Chondrocyte (in vitro differentiated cells): ENCODE measurements at places on chromosomes 3 and 15. TPM values are rescaled to one million over a fixed set of nuclear protein-coding genes. Genes with fewer than 3 reads are reported as not detected.

DNA sequence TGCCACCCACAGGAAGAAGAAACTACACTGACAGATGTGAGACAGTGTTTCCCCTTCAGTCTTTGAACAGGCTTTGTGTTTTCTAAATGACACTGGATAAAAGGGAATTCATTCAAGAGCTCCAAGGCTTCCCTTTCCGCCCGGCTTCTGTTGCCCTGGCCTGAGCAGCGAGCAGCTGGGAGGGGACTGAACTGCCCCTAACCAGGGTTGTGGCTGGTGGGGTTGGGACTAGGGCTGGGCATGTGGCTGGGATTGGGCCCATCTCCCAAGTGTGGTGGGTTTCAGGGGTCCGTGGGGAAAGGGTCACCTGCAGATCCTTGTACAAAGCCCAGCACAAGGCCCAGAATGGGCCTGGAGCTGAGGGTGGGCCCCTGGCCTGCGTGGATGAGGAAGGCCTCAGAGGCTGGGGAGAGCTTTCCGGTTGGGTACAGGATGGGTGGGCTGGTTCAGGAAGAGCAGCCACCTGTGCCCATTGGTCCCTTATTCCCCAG lies 10.4 kb downstream of the VILL start:
- no peaks in the 10 kb centered on the region for H3K27me3 ChIP-seq
- no peaks in the 10 kb centered on the region for H3K36me3 ChIP-seq
- H3K4me1 ChIP-seq, result peaks cover 18% of the 10 kb centered on the region
- peak; percentile 79 for DNase-seq

DNA sequence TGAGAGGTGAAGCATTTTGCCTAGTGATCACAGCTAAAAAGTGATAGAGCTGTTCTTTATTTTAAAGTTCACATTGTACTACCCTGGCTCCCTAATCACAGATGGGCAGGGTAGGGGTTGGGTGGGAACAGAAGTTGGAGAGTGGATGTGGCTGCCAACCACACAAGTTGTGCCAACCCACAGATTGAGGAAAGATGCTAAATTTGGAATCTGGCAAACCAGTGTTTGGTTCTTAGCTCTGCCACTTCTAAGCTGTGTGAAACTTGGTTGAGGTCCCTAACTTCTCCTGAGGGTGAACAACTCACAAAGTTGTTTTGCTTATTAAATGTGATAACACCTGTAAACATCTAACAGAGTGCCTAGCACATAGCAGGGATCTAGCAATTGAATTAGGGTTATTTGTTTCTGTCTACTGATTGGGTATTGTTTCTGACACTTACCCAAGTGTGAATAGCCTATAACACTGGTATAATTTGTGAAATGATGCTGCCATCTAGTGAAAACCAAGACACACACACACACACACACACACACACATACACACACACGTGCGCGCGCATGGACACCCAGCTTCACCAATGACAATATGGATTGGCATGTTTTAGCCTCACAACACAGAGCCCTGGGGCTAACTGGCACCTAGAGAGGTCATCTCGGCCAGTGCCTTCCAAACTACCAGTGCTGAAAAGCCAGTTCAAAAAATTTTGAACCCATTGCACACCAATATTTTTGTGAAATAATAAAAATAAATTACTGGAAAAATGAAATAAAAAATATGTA lies 25.3 kb downstream of the ADGRG7 start:
- H3K27ac ChIP-seq, result no peak overlapping the region
- H3K4me3 ChIP-seq, result no peak overlapping the region
- no peaks in the 10 kb centered on the region for H3K36me3 ChIP-seq
- DNase-seq, result no peak
- no peaks in the 10 kb centered on the region for H3K4me1 ChIP-seq

DNA sequence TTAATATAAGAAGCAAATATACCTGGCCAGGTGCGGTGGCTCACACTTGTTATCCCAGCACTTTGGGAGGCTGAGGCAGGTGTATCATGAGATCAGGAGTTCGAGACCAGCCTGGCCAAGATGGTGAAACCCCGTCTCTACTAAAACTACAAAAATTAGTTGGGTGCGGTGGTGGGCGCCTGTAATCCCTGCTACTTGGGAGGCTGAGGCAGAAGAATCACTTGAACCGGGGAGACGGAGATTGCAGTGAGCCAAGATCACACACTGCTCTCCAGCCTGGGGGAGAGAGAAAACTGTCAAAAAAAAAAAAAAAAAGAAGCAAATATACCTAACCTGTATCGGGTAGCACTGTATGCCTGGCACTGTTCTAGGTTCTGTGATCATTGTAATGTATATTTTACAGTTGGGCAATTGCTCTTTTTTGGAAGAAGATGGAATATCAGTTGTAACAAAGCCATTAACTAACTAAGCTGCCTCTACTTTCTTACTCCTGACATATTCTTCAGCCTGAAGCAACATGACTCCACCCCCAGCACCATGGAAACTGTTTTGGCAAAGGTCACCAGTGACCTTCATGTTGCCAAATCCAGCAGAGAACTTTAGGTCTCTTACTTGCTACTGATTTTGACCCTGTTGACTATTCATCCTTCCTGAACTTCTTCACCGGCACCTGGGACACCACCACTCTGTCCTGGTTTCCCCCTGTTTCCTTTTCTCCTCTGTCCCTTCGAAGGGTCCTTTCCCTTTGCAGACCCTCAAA lies 203.8 kb downstream of the RPLP1 start:
- DNase-seq, result no peak
- peaks cover 39% of the 10 kb centered on the region for H3K27me3 ChIP-seq
- H3K36me3 ChIP-seq, result no peaks in the 10 kb centered on the region
- H3K27ac ChIP-seq, result no peak overlapping the region

Gene TRIM42
- not detected in 3 replicates for total RNA-seq

Gene TMC3
- total RNA-seq, result not detected in 3 replicates

Gene ZNF80
- total RNA-seq, result not detected in 3 replicates

DNA sequence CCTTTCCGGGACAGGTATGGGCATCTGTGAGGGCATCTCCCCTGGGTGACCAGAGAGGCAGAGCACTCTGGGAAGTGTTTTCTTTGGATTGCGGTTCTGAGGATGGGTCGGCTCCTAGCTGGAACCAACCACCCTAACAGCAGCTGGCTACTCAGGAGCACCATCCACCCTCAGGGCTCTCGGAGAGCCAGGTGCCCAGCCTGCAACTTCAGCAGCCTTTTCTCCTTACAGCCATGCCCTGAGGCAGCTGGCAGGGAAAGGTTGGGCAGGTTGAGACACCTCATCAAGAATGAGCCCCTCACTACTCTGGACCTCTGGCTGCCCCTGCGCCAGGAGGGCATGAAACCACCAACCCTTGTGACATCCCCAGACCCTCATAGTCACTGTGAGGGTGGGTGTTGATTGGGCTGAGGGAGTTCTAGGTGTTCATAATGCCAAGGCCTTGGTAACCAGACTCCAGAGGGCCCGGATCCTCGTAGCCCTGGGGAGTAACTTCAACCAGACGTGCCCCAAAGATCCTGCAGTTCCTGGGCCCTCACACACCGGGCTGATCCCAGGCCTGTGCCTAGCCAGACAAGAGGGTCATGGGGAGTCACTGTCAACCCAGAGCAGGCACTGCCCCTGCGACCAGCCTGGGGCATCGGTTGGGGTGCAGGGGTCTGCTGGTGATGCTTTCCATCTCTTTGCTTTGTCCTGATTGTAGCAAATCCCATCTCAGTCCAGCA lies 114.4 kb upstream of the ABHD17C start:
- H3K27me3 ChIP-seq, result no peaks in the 10 kb centered on the region
- no peak overlapping the region for H3K4me3 ChIP-seq
- H3K4me1 ChIP-seq, result peaks cover 11% of the 10 kb centered on the region
- no peak overlapping the region for H3K27ac ChIP-seq
- no peak for DNase-seq

Gene HGD
- total RNA-seq, result 0.27 to 0.40 TPM in 2 of 3 replicates, not detected in the other

- H3K27ac ChIP-seq, result no peak overlapping the region
- no peaks in the 10 kb centered on the region for H3K27me3 ChIP-seq
- H3K4me3 ChIP-seq, result no peak overlapping the region
- DNase-seq, result no peak
- peaks cover 1% of the 10 kb centered on the region for H3K36me3 ChIP-seq
Observed at GRCh38 chr3:133152056-133152455, 113.9 kb downstream of the TMEM108 start.

DNA sequence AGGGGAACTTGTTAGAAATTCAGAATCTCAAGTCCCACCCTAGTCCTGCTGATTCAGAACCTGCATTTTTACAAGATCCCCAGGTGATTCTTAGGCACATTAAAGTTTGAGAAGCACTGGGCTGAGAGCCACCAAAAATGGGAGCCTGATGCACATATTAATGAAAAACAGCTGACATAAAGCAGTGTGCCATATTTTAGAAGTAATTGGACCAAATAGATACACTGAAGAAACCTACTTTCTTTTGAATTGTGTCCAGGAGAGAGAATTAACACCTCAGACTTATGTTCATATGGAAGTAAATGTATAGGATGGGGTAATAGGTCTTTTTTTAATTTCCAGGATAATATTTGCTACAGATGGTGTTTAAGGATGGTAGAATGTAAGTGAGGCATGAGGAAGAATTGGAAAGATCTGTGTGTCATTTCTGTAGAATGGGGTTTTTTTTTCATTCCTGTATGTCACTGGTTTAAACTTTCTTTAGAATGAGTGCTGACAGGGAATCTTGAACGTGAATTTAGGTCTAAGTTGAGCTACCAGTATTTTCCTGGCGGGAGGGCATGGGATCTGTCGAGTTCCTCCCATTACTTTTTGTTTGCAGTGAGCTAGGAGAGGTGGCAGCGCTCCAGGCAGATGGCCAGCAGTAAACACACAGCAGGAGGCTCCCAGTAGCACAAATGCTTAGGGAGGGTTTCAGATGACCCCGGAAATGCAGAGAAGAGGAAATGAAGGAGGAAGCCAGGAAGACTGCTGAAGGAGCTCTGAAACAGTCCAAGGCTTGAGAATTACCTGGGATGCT lies 185.6 kb downstream of the PLCL2 start:
- H3K4me3 ChIP-seq, result no peak overlapping the region
- H3K36me3 ChIP-seq, result peaks cover 2% of the 10 kb centered on the region
- no peaks in the 10 kb centered on the region for H3K27me3 ChIP-seq
- H3K4me1 ChIP-seq, result peaks cover 26% of the 10 kb centered on the region

Gene STX19
- total RNA-seq, result not detected in 3 replicates

DNA sequence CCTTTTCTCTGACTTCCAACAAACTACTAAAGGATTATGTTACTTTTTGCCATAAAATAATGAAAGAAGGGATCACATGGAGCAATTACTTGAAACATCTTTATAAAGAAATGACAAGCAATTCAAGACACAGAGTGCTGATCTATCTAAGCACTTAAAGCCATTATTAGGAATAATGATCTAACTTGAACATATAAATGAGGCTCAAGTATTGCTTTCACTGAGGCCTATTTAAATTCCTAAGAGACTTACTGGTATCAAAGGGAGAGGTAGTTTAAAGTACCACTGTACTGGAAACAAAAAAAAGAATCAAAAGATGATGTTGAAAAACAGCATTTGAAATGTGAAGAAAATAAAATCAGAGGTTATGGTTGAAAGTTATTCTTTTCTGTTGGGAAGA lies 375.5 kb downstream of the PLCL2 start:
- no peaks in the 10 kb centered on the region for H3K27me3 ChIP-seq
- no peak overlapping the region for H3K27ac ChIP-seq
- H3K4me1 ChIP-seq, result no peaks in the 10 kb centered on the region
- no peak overlapping the region for H3K4me3 ChIP-seq

GRCh38 chr15:31605467-31605931 lies 278.9 kb downstream of the KLF13 start:
- H3K36me3 ChIP-seq, result no peaks in the 10 kb centered on the region
- H3K27me3 ChIP-seq, result peaks cover 9% of the 10 kb centered on the region
- no peaks in the 10 kb centered on the region for H3K4me1 ChIP-seq
- no peak for DNase-seq
- H3K4me3 ChIP-seq, result no peak overlapping the region

DNA sequence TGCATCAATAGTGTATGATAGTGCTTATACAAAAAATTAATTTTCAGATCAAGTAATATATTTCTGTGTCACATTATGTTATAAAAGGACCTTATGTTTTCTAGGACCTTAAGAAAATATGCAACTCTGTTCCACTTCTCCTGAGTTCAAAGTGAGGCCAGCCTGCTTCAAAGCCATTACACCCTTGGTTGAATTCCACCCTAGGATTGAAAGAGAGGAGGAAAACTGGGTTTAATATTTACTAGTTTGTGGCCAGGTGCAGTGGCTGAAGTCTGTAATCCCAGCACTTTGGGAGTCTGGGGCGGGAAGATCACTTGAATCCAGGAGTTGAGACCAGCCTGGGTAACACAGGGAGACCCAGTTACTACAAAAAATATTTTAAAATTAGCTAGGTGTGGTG lies 32.9 kb upstream of the NR1I2 start:
- peaks cover 11% of the 10 kb centered on the region for H3K4me1 ChIP-seq
- H3K36me3 ChIP-seq, result no peaks in the 10 kb centered on the region
- DNase-seq, result no peak
- no peak overlapping the region for H3K27ac ChIP-seq
- H3K4me3 ChIP-seq, result no peak overlapping the region
- no peaks in the 10 kb centered on the region for H3K27me3 ChIP-seq

DNA sequence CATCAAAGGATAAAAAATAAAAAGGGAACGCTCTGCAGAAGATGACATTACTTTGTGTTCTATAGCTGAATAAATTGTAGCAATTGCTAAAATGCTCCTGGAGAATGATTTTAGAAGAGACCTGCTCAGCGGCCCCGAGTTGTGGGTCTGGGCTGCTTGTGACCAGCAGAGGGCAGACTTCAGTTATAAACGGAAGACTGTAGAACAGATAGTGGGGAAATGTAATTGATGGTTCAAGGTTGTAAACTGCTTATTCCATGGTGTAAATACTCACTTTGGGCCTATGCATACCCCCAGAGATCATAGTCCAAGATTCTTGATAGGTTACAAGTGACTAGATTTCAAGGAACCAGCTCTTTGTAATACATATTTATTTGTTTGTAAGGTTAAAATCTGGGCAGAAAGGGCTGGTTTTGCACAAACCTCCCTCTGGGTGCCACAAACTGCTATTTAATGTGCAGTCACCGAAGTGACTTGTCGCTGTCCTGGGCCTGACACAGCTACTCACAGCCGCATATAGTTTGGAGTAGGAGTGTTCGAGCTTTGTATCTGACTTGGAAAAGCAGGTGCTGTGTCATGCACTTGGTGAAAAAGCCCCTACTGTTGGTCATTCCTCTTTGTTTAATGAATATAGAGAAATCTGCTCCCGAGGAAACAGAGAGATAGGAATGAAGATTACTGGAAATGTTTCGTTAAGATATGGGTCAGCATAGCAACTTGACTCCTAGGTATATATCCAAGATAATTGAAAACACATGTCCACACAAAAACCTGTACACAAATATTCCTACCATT lies 34.7 kb upstream of the NDUFB4 start:
- DNase-seq, result no peak
- H3K27ac ChIP-seq, result peak overlapping the region; percentile 20
- no peak overlapping the region for H3K4me3 ChIP-seq
- no peaks in the 10 kb centered on the region for H3K36me3 ChIP-seq

Gene CACNA1D
- total RNA-seq, result 0.95 to 3.9 TPM (median 1.8 TPM) in 3 replicates

DNA sequence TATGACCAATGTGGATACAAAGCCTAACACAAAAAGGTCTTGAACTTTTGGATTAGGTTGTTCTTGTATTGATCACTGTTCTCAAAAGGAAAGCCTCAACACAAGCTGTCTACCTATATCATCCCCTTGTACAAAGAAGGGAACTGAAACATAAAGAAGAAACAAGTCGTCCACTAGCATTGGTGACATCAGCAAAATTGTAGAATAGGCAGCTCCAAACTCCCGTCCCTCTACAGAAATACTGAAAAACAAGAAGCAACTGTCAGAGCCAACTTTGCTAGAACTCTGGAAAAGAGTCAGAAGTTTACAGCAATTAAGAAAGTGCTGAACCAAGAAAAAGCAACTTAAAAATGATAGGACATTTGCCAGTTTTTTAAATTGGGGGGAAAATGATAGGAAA lies 7.5 kb upstream of the NR1I2 start:
- no peak overlapping the region for H3K27ac ChIP-seq
- peaks cover 12% of the 10 kb centered on the region for H3K4me1 ChIP-seq
- no peaks in the 10 kb centered on the region for H3K27me3 ChIP-seq
- DNase-seq, result no peak
- no peak overlapping the region for H3K4me3 ChIP-seq
